Stimulated activated CD8-positive, alpha-beta memory T cell treated with anti-CD3 and anti-CD28 coated beads, Interleukin-4, amount 100 ng/mL, for 4 hours (primary cell): ENCODE measurements at places on chromosomes 4 and X.

GRCh38 chrX:49884290-49884862 is 5.1 kb downstream of the USP27X start:
- peak; percentile 28 for DNase-seq

GRCh38 chr4:84901173-84901572 is 65.3 kb downstream of the WDFY3 start:
- no peak for DNase-seq

DNA sequence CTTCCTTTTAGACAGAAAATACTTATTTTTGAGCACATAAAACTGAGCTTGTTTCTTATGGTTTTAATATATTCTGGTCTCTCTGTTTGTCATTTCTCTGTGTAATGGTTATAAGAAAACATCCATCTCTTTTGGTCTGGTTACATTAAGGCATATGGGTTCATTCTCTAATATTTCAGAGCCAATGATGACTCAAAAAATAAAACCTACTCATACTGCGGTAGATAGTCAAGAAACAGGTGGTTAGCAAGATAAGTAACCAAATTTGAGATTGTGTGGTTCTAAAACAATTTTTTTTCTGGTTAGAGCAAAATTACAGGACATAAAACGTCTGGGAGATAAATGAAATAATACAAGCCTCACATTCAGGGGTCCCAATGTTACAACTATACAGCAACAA is 654.5 kb downstream of the STIM2 start:
- no peak for DNase-seq

DNA sequence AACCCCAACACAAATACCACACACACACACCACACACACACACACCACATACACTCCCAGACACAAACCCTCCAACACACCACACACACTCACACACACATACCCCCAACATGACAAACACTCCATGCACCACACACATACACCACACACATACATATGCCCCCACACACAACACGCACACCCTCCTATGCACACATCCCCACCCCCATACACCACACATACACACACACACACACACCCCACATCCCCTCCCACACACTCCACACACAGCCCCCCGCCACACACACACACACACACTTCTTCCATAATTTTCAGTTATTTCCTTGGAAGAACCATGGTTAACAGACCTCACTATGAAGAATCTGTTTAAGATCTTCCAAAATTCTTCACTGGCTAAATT is 173.5 kb upstream of the KCNIP4 start:
- DNase-seq, result no peak

GRCh38 chrX:24647257-24648058 is at the start of gene PCYT1B:
PCYT1B (minus strand) TSS chrX:24647347; CDS start chrX:24647105, 242 bp downstream.
- DNase-seq, result peak; percentile 13

- DNase-seq, result no peak
These were observed 142.2 kb upstream of the KCNIP4 start for GRCh38 chr4:22090661-22091351.

DNA sequence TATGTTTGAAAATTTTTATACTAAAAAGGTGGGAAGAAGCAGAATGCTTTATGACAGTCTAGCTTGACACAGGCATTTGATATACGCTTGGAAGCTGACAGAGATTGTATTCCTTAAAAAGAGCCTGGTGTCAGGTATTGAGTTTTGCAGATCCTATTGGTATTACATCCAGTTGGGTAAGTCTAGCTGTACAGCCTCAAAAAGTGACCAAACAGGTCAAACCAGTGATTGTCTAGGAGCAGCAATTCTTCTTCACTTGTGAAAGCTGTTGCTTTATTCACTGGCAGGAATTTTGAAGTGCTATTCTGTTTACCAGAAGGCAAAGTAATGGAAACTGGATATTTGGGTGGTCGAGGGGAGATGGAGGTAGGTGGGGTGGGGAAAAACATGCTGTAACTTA is 77.5 kb downstream of the UCHL1 start:
- DNase-seq, result no peak

GRCh38 chr4:128284317-128284716 is 3.3 kb downstream of the PGRMC2 start:
- DNase-seq, result no peak

DNA sequence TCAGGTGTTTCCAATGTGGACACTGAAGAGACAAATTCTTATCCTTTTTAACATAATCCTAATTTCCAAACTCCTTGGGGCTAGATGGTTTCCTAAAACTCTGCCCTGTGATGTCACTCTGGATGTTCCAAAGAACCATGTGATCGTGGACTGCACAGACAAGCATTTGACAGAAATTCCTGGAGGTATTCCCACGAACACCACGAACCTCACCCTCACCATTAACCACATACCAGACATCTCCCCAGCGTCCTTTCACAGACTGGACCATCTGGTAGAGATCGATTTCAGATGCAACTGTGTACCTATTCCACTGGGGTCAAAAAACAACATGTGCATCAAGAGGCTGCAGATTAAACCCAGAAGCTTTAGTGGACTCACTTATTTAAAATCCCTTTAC is 18.6 kb downstream of the TLR7 start:
- no peak for DNase-seq
